ENCODE measurements at places on chromosomes 1 and 21.

- no peak for DNase-seq
Measured at GRCh38 chr21:25506261-25506660, 101.0 kb downstream of the MRPL39 start.

- DNase-seq: no peak
Measured at GRCh38 chr1:158649052-158649451, 37.5 kb downstream of the SPTA1 start.

GRCh38 chr1:67792741-67793458 lies 40.4 kb downstream of the GNG12 start:
- DNase-seq: no peak

GRCh38 chr1:2628191-2628932 lies 4.5 kb downstream of the MMEL1 start:
- DNase-seq: no peak

- DNase-seq: no peak
Measured at GRCh38 chr1:112026501-112026900, 37.0 kb upstream of the KCND3 start.

- no peak for DNase-seq
Measured at GRCh38 chr1:231414260-231415016, 7.6 kb downstream of the EGLN1 start.

DNA sequence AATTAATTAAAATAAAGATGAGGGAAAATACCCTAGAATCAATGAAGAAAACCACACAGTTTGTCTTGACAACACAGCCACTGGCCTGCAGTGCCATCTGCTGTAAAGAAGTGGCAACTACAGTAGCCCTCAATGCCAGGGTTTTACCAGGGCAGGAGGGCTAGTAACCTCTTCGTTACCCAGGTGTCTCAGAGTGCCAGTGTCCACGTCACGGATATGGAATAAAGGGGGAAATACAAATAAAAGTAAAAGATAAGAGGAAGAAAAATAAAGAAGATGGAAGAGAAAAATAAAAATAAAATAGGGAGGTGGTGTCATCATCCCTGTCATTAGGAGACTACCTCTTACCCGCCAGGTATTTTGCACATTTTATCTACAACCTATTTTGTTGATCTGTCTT lies 14.2 kb upstream of the SLC44A3 start:
- DNase-seq: no peak

DNA sequence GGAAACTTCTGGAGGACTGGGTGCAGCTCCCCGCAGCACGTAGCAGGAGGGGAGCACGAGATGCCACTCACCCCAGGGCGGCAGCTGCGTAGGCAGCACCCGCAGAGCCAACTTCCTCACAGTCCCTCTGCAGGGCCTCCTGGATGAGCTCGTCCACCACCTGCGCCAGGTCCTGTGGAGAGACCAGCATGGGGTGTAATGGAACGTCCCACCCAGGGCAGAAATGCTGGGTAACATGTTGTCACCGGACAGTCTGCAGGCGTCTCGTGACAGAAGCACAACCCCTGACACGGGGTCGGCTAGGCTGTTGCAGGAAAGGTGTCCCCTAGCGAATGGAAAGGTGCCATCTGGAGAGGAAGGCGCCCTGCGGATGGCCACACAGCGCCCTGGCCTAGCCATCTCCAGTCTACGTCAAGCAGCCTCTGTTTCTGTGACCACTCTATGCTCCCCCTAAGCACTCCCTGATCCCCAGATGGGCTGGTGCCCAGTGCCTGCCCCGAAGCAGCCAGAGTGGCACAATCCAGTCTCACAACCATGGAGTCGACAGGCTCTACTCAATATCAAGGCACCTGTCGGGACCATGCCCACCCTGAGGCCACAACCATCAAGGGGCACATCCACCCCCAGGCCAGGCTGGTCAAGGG lies 21.2 kb downstream of the MCM3AP start:
- DNase-seq: no peak

GRCh38 chr21:43675871-43676270 lies 16.5 kb downstream of the RRP1B start:
- DNase-seq: no peak

DNA sequence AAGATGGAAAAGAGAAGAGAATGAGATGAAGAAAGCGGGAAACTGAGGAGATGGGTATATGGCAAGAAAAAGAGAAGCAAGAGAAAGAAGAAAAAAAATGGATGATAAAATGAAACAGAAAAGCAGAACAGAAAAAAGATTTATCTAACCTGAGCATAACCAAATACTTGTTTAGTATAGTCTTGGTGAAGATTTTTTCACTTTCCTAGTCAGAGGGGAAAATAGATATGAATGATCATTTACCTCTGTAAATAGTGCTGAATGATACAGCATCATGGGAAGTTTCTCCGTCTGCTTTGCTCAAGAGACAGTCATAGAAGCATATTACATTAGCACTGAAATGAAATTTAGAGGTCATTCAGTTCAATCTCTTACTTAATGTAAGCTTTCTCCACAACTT lies 36.1 kb upstream of the PLPPR4 start:
- DNase-seq: no peak

- no peak for DNase-seq
Measured at GRCh38 chr1:152983743-152984142, at the start of gene SPRR1A. TSS of gene SPRR1A (plus strand) at chr1:152984081. CDS start at chr1:152985231, 1,150 bp downstream.

GRCh38 chr1:116411784-116412479 lies 38.9 kb downstream of the ATP1A1 start:
- peak; percentile 55 for DNase-seq

GRCh38 chr1:43435146-43436145 lies 18.3 kb downstream of the HYI start:
- peak; percentile 54 for DNase-seq

- no peak for DNase-seq
Measured at GRCh38 chr1:64135462-64136223, 67.8 kb upstream of the UBE2U start.

- no peak for DNase-seq
Measured at GRCh38 chr1:236829085-236829484, 34.0 kb downstream of the MTR start.

DNA sequence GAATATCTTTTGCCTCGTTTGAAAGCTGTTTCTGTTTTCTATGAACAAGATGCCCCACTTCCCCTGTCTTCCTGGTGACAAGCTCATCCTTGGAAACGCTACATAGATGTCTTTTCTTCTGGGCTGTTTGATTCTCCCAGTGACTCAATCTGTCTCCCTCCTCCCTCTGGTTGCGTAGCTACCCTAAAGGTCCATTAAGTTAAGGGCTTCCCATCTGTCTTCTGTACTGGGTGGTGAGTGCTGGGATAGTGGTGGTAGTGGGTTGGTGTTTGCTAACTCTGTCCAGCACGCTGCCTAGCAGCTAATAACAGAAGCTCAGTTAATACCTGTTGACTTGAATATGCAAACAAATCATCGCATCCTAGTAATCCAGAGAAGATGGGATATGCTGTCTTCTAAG lies 50.2 kb upstream of the GCLM start:
- DNase-seq: no peak

GRCh38 chr21:37294679-37295078 lies 27.5 kb upstream of the VPS26C start:
- no peak for DNase-seq

- no peak for DNase-seq
Measured at GRCh38 chr1:240691909-240692705, 80.2 kb upstream of the GREM2 start.

DNA sequence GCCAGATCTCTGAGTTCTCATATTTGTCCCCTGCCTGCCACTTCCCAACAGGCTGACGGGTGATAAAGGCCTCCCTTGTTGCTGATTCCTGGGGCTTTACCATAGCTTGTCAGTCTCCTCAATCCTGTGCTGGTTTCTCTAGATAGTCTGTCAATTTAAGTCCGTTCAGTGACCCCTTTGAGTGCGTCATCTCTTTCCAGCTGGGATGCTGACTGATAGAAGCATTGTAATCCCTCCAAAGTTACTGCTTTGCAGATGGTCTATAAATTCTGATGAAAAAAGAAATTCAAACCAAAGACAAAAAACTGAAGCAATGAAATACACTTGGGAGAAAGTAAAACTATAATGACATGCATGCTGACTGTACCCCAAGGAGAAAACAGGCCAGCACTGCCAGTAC lies 28.3 kb downstream of the RHOU start:
- no peak for DNase-seq

- peak; percentile 56 for DNase-seq
Measured at GRCh38 chr1:85569122-85569521, 11.4 kb upstream of the CCN1 start.

GRCh38 chr1:5648410-5649165 lies 343.6 kb downstream of the NPHP4 start:
- no peak for DNase-seq

- DNase-seq: no peak
Measured at GRCh38 chr1:42305639-42306038, 29.4 kb downstream of the FOXJ3 start.

DNA sequence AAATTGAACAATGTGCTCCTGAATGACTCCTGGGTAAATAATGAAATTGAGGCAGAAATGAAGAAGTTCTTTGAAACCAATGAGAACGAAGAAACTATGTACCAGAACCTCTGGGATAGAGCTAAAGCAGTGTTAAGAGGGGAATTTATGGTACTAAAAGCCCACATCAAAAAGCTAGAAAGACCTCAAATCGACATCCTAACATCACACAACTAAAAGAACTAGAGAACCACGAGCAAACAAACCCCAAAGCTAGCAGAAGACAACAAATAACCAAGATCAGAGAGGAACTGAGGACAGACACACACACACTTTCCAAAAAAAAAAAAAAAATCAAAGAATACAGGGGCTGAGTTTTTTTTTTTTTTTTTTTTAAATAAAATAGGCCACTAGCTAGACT lies 564.2 kb downstream of the SMYD3 start:
- DNase-seq: no peak

- DNase-seq: no peak
Measured at GRCh38 chr21:24127651-24128050, 1479.6 kb downstream of the MRPL39 start.

DNA sequence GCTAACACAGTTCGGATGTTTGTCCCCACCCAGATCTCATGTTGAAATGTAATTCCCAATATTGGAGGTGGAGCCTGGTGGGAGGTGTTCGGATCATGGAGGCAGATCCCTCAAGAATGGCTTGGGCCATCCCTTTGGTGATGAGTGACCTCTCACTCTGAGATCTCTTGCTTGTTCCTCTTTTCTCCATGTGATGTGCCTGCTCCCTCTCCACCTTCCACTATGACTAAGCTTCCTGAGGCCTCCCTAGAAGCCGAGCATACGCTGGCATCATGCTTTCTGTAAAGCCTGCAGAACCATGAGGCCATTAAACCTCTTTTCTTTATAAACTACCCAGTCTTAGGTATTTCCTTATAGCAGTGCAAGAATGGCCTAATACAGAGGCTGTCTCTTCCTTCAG lies 8.1 kb upstream of the PLA2G5 start:
- no peak for DNase-seq

DNA sequence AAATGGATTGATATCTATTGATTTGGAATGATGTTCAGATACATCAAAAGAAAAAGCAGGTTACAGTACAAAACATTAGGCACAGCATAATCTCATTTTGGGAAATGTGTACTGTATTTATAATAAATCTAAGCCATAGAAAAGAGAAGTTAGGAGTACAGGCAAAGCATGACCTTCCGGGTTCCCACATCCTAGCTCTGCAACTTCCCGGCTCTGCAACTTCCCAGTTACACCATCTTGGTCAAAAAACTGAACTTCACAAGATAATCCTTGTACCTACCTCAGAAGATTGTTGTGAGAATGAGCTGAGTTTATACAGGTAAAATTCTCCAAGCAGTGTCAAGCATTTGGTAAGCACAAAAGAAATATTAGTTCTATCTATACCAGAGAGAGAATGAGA lies 21.7 kb upstream of the SLC44A3 start:
- no peak for DNase-seq

GRCh38 chr1:197451381-197451780 lies 183.3 kb downstream of the CRB1 start:
- no peak for DNase-seq

DNA sequence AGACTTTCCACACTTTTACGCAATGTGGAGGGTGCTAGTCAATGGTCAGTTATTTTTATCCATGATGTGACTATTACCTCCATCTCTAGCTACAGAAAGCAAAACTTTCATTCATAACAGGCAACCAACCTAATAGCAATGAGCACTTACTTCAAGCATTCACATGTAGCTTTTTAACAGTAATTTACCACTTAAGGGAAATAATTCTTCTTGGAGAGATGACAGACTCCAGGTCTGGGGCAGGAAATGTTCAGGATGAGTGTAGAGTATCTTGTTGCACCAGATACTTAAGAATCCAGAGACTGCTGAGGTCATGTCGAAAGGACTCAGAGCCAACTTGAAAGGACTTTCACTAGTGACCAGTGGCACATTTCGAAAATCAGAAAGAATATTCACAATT lies 347.6 kb downstream of the CHRM3 start:
- no peak for DNase-seq

Data from GM04503 (cell line).